ENCODE measurements at places on chromosomes 1 and 21. TPM values are rescaled to one million over a fixed set of nuclear protein-coding genes. Genes with fewer than 3 reads are reported as not detected.

PCP4 gene
- 0.18 TPM for polyA plus RNA-seq

LCE2B gene
- not detected for polyA plus RNA-seq

FOXD2 gene
- 0.22 TPM for polyA plus RNA-seq

ELAPOR1 gene
- polyA plus RNA-seq: 71.0 TPM

LCE3D gene
- not detected for polyA plus RNA-seq

SYPL2 gene
- 2.5 TPM for polyA plus RNA-seq

HUNK gene
- polyA plus RNA-seq: 0.42 TPM

TENT5C gene
- polyA plus RNA-seq: 1.3 TPM

PRAMEF13 gene
- polyA plus RNA-seq: not detected

MARCKSL1 gene
- 197 TPM for polyA plus RNA-seq

Measured in adipose tissue (tissue), 3 donors.